ENCODE measurements at places on chromosomes 1 and 21.

DNA sequence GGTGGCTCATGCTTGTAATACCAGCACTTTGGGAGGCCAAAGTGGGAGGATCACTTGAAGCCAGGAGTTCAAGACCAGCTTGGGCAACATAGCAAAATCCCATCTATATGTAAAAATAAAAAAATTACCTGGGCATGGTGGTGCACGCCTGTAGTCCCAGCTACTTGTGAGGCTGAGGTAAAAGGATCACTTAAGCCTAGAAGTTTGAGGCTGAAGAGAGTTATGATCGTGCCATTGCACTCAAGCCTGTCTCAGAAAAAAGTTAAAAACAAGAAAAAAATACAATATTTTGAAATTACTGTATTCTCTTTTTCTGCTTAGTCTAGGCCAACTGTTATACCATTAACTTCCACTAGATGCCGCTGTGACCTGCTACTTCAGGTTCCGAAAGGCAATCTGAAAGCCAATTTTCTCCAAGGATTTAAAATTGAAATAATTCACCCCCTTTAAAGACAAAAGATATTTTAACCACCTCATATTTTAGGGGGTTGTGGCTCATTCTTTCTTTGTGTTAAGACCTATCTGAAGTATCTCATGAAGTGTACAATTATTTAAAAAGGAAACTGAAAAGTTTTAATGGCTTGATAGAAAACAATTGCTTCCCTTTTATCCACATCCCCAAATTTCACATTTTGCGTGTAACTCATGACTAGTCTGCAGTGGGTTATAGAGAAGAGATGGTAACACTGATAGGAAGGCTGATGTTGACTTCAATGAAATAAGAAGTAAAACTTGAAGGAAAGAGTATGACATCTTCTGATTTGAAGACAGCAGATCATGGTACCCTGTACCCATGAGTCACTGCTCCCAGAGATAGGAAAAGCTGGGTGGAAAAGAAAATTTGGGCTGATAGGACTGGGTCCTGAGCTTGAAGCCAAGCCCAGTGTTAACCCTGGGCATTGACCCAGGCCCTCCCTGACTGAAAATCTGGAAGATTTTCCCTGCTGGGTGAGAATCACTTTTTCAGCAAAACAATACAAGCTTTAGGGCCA is 24.4 kb upstream of the CLDN14 start:
- peak; percentile 11 for DNase-seq

- DNase-seq: no peak
Measured at GRCh38 chr1:22625262-22625925, 11.0 kb upstream of the C1QA start.

DNA sequence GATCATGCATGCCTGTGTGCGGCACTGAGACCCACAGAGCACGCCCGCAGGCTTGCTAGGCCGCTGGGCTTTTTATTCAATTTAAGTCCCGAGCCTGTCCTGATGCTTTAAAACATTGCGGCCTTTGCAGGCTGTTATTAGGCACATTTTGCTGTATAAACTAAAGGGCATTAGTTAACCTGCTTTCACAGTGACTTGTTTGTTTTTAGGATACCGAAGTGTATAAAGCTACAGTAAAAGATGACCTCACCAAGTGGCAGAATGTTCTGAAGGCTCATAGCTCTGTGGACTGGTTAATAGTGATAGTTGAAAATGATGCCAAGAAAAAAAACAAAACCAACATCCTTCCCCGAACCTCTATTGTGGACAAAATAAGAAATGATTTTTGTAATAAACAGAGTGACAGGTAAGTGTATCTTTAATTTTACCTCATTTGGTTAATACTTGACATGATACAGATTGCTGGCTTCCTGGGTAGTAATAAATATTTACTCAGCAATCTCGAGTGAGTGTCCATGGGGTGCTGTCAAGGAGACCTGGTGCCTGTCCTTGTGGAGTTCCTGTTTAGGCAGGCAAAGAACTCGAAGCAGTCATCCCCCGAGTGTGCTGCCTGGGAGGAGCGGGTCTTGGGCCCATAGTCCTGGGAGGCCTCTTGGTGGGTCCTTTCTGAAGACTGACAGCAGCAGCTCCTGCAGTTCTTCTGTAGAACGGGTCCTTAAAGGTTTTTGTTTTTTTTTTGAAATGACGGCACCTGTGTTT is 40.1 kb downstream of the TRAPPC10 start:
- DNase-seq: no peak

GRCh38 chr1:217524787-217525520 is 105.9 kb downstream of the GPATCH2 start:
- DNase-seq: no peak

DNA sequence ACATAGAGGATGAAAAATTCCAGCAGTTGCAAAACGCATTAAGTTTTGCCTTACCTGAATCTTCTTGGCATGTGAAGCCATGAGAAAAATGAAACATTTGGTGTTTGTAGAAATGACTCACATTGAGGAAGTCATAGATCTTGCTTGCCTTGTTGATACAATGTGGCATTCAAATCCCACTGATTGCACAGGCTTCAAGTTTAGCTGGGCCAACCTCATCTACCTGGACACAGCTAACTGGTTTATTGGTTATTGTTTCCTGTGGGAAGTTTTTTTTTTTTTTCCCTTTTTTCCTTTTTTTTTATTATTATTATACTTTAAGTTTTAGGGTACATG is 168.9 kb upstream of the C21orf91 start:
- no peak for DNase-seq

DNA sequence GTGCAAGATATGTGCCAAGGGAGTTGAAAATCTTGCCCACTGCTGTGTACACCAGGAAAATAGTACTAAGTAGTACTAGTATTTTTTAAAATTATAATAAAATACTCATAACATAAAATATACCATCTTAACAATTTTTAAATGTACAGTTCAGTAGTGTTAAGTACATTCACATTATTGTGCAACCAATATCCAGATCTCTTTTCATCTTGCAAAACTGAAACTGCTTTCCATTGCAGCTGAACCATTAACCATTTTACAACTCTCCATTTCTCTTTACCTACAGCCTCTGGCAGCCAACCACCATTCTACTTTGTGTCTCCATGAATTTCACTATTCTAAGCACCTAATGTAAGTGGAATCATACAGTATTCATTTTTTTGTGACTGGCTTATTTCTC is 19.3 kb upstream of the RAB3GAP2 start:
- no peak for DNase-seq

All from activated CD4-positive, alpha-beta T cell treated with anti-CD3 and anti-CD28 coated beads, Interleukin-2, amount 50 U/mL, for 1 hour (primary cell).